ENCODE measurements at places on chromosomes 5 and 9. TPM values are rescaled to one million over a fixed set of nuclear protein-coding genes. Genes with fewer than 3 reads are reported as not detected.

The PLAC8L1 gene
- 0.50 TPM for total RNA-seq

The ZNF879 gene
- total RNA-seq, result 3.5 TPM

The SLC23A1 gene
- 2.5 TPM for total RNA-seq

The FCHSD1 gene
- 46.5 TPM for total RNA-seq

The CAST gene
- total RNA-seq, result 173 TPM

The FBP1 gene
- 0.30 TPM for total RNA-seq

The SAXO1 gene
- 0.12 TPM for total RNA-seq

The NINJ1 gene
- total RNA-seq, result 54.9 TPM

The GMCL2 gene
- total RNA-seq, result not detected

The SEMA4D gene
- total RNA-seq, result 525 TPM

DNA sequence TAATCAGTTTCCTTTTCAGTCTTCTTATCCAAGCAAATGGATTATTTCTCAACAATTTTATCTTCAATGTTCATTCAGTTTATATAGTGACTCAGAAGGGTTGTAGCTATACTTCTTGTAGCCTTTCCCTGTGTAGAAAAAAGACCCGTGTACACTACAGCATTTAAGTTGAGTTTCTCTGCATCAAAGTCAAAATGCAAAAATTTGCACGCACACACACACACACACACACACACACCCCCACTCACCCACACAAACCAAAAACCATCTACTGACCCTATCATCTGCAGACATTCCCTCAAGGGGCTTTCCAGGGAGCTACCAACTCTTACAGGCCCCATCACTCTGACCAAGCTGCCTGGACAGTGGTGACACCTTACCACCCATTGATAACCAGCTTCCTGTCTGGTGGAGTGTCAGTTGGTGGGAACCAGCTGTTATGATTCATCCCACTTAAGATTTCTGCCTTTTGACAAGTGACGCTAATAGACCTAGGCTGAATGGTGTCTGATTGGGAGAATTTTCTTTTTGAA is 12.2 kb upstream of the ELL2 start:
- H3K4me3 ChIP-seq, result peak overlapping the region; percentile 4
- H3K27ac ChIP-seq, result peak overlapping the region; percentile 79
- H3K36me3 ChIP-seq, result peaks cover 19% of the 10 kb centered on the region
- H3K4me1 ChIP-seq, result peaks cover 28% of the 10 kb centered on the region
- DNase-seq, result peak; percentile 79

DNA sequence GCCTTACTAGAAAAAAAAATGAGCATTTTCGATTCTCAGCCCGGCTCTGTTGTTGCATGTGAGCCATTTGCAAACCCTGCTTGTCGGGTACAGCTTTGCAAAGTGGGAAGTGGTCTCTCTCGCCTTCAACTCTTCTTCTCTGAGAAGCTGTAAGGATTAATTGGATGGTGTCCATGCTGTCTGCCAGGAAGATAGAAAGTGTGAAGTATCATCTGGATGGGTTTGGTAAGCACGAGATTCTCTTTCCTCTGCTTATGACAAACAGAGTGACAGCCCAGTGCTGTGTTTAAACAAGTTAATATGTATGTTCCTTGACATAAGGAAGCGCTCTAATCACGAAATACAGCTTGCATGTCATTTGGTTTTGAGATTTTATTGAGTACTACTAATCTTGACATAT is 109.1 kb upstream of the SPATA31D4 start:
- H3K4me3 ChIP-seq, result no peak overlapping the region
- H3K36me3 ChIP-seq, result no peaks in the 10 kb centered on the region
- no peak overlapping the region for H3K27ac ChIP-seq
- no peak for DNase-seq
- H3K27me3 ChIP-seq, result no peaks in the 10 kb centered on the region

- DNase-seq, result no peak
- no peaks in the 10 kb centered on the region for H3K36me3 ChIP-seq
- H3K4me1 ChIP-seq, result no peaks in the 10 kb centered on the region
- H3K27ac ChIP-seq, result no peak overlapping the region
- H3K27me3 ChIP-seq, result no peaks in the 10 kb centered on the region
- no peak overlapping the region for H3K4me3 ChIP-seq
Measured at GRCh38 chr9:14062586-14063221, 251.2 kb downstream of the NFIB start.

DNA sequence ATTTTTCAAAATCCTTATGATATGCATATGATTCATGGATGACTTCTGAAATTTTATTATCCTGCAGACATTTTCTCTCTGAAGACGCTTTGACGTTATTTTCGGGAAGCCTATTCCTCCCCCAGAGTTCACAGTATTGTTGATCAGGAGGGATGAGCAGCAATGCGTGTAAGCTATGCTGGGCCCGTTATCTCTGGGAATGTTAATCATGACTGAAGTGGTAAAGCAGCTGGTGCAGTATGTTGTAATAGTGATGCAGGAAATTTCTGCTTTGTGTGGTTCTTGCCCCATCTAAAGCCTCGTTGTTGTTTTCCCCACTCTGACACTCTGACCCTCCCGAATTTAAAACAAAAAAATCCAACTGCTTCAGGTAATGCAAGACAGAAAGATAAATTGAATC is 1797.8 kb upstream of the WWC1 start:
- H3K27ac ChIP-seq, result no peak overlapping the region
- DNase-seq, result no peak
- H3K4me1 ChIP-seq, result no peaks in the 10 kb centered on the region
- no peak overlapping the region for H3K4me3 ChIP-seq
- H3K36me3 ChIP-seq, result no peaks in the 10 kb centered on the region
- no peaks in the 10 kb centered on the region for H3K27me3 ChIP-seq

- H3K27ac ChIP-seq, result peak overlapping the region; percentile 55
- no peak for DNase-seq
- H3K36me3 ChIP-seq, result no peaks in the 10 kb centered on the region
- H3K27me3 ChIP-seq, result peaks cover 15% of the 10 kb centered on the region
- no peak overlapping the region for H3K4me3 ChIP-seq
Measured at GRCh38 chr5:1107167-1108022, 4.5 kb downstream of the SLC12A7 start.

DNA sequence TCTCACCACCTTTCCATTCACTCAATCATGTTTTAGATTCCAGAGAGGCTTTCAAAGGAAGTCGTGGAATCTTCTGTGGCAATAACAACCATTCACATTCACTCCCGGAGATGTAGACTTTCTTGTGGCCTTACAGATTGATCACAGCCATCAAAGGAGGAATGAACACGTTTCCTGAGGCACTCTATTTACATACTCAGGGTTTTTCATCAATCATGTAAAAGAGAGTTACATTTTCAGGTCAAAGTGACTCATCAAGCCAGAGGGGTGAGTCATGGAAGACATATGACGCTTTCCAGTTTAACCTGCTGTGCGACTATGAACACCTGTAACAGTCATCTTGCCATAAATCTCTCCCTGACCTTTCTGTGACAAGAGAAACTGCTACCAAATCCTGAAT is 39.3 kb upstream of the RAD23B start:
- no peaks in the 10 kb centered on the region for H3K36me3 ChIP-seq
- peak; percentile 52 for DNase-seq
- peaks cover 28% of the 10 kb centered on the region for H3K4me1 ChIP-seq
- peaks cover 2% of the 10 kb centered on the region for H3K27me3 ChIP-seq
- H3K4me3 ChIP-seq, result no peak overlapping the region

GRCh38 chr9:16143947-16144890 is 591.4 kb downstream of the CCDC171 start:
- no peak overlapping the region for H3K4me3 ChIP-seq
- no peaks in the 10 kb centered on the region for H3K4me1 ChIP-seq
- H3K27ac ChIP-seq, result no peak overlapping the region
- DNase-seq, result no peak

GRCh38 chr9:33180526-33181184 is 13.5 kb upstream of the B4GALT1 start:
- no peaks in the 10 kb centered on the region for H3K36me3 ChIP-seq
- H3K4me3 ChIP-seq, result no peak overlapping the region
- peaks cover 30% of the 10 kb centered on the region for H3K27me3 ChIP-seq
- no peaks in the 10 kb centered on the region for H3K4me1 ChIP-seq
- no peak overlapping the region for H3K27ac ChIP-seq

GRCh38 chr5:118478852-118479251 is 509.5 kb downstream of the DTWD2 start:
- no peak for DNase-seq
- no peak overlapping the region for H3K27ac ChIP-seq
- no peaks in the 10 kb centered on the region for H3K27me3 ChIP-seq
- no peak overlapping the region for H3K4me3 ChIP-seq
- no peaks in the 10 kb centered on the region for H3K4me1 ChIP-seq

GRCh38 chr5:179827680-179828079 is 7.0 kb downstream of the SQSTM1 start:
- no peak for DNase-seq
- peaks cover 74% of the 10 kb centered on the region for H3K36me3 ChIP-seq
- peak overlapping the region; percentile 7 for H3K27ac ChIP-seq
- no peak overlapping the region for H3K4me3 ChIP-seq

- H3K4me1 ChIP-seq, result peaks cover 40% of the 10 kb centered on the region
- H3K36me3 ChIP-seq, result peaks cover 36% of the 10 kb centered on the region
- H3K27me3 ChIP-seq, result no peaks in the 10 kb centered on the region
Measured at GRCh38 chr9:114888607-114889006, 41.8 kb downstream of the TNFSF8 start.

- H3K27ac ChIP-seq, result no peak overlapping the region
- peaks cover 2% of the 10 kb centered on the region for H3K4me1 ChIP-seq
- H3K36me3 ChIP-seq, result no peaks in the 10 kb centered on the region
- no peak for DNase-seq
- peaks cover 12% of the 10 kb centered on the region for H3K27me3 ChIP-seq
Measured at GRCh38 chr5:38780945-38781344, 64.9 kb upstream of the OSMR start.

- H3K4me1 ChIP-seq, result peaks cover 34% of the 10 kb centered on the region
- peak overlapping the region; percentile 74 for H3K27ac ChIP-seq
- H3K27me3 ChIP-seq, result no peaks in the 10 kb centered on the region
- H3K4me3 ChIP-seq, result peak overlapping the region; percentile 81
- H3K36me3 ChIP-seq, result peaks cover 2% of the 10 kb centered on the region
Measured at GRCh38 chr9:125707472-125707804, 430 bp upstream of the MAPKAP1 start.

DNA sequence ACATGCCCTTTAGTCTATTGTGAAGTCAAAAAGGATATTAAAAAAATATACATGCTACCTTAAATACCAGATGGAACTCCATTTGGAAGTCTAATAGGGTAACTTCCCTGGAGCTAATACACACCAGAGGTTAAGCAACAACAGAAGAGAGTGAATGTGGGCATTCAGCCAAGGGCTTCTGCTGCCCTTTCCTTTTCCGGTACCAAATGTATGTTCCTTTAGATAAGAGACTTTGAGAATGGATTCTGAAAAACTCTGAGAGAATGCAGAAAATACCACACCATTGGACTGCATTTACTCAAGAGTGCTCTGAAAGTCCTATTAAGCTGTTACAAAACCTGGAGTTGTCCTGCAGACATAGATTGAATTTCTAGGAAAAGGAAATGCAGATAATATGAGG is 23.8 kb upstream of the TRPM3 start:
- no peaks in the 10 kb centered on the region for H3K27me3 ChIP-seq
- no peak for DNase-seq
- no peak overlapping the region for H3K4me3 ChIP-seq
- no peaks in the 10 kb centered on the region for H3K4me1 ChIP-seq
- no peak overlapping the region for H3K27ac ChIP-seq

DNA sequence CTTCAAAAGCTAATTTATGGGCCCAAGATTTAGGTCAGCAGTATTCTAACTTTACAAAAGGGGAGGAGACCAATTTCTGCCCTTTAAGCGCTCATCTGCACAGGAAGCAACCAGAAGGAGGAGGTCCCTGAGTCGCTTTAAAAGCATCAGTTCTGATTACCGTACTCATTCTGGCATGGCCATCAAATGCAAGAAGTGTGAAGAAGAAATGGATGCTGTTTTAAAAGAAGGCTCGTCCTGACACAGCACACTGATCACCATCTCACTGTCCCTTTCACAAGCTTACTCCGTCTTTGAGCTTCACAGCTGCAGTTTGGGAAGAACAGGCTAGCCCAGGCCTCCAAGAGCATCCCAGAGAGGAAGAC is 17.5 kb downstream of the ZNF608 start:
- H3K4me1 ChIP-seq, result no peaks in the 10 kb centered on the region
- H3K27me3 ChIP-seq, result no peaks in the 10 kb centered on the region
- DNase-seq, result no peak
- no peak overlapping the region for H3K27ac ChIP-seq
- no peak overlapping the region for H3K4me3 ChIP-seq

DNA sequence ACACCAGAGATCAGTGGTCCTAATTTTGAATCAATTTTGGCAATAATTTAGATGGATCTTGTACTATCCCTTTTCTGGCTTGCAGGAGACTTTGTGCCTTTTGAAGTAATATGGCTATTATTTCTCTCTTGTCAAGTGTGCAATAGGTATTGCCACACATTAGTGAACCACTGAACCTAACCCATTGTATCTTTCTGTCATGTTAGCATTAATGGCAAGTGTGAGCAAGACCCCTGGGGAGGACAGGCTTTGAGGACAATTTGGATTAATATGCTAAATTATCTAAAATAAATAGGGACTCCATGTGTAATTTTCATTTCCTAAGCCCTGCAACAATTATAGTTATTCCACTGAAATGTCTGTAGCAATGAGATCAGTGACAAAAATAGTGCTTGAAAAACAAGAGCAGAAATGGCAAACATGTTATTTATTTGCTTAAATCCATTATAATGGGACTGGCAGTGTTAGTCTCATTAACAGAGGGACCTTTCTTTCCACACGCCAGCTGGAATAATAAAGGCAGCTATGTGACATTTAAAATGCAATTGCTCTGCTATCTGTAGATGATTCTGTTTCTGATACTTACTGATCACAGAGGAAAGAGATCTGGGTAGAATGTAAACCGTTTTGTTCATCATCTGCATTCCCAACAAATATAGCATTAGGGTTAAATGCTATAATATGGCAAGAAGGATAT is 753.3 kb upstream of the ZNF608 start:
- no peak for DNase-seq
- no peak overlapping the region for H3K27ac ChIP-seq
- H3K4me1 ChIP-seq, result no peaks in the 10 kb centered on the region
- no peaks in the 10 kb centered on the region for H3K27me3 ChIP-seq
- H3K36me3 ChIP-seq, result no peaks in the 10 kb centered on the region
- H3K4me3 ChIP-seq, result no peak overlapping the region

DNA sequence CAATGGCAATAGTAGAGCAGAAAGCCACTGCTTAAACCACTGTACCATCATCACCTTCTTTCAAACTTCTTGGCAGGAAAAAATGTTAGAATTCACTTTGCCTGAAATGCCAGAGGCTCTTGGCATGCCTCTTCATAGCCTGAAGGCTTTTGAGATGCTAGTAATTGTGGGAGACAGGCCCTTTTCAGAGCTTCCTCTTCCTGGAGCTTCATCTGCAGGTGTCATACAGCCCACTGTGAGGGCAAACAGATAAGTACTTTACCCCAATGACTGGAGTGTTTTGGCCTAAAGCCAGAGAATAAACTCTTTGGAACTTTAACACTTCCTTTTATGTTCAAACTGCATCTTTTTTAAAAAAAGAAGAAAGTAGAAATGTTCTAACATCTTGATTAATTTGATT is 81.3 kb upstream of the TMEM171 start:
- no peak for DNase-seq
- no peaks in the 10 kb centered on the region for H3K4me1 ChIP-seq
- H3K36me3 ChIP-seq, result no peaks in the 10 kb centered on the region
- H3K4me3 ChIP-seq, result no peak overlapping the region
- H3K27ac ChIP-seq, result no peak overlapping the region

- H3K27me3 ChIP-seq, result no peaks in the 10 kb centered on the region
- no peaks in the 10 kb centered on the region for H3K4me1 ChIP-seq
- no peak for DNase-seq
- H3K4me3 ChIP-seq, result no peak overlapping the region
- no peaks in the 10 kb centered on the region for H3K36me3 ChIP-seq
Measured at GRCh38 chr9:107455425-107456135, 34.0 kb downstream of the KLF4 start.

Measured in activated CD8-positive, alpha-beta memory T cell treated with anti-CD3 and anti-CD28 coated beads, Interleukin-2, amount 10 ng/mL, durations not matched to agents 7 days and 5 days (primary cell).